Lung (tissue), 17 donors: ENCODE measurements at places on chromosomes 7 and 10.
A peak's percentile ranks its signal among the peaks of the same experiment; 100 is the strongest.

DNA sequence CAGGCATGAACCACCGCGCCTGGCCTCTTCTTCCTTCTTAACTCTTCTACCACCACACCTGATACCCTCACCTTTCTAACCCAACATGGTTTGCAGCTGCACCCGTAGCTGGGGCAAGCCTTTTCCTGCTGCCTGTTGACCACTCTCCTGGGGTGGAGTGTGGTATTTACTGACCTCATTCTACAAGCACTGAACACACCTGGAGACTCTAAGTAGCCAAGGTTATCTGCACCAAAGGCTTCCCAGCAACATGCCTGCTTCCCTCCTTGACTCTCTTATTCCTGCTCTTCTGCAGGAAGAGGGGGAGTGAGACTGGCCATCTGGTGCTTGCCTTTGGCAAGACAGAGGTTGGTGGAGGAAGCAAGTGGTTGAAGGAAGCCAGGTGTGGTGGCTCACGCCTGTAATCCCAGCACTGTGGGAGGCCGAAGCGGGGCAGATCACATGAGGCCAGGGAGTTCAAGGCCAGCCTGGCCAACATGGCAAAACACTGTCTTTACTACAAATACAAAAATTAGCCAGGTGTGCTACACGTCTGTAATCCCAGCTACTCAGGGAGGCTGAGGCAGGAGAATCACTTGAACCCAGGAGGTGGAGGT lies 10.1 kb downstream of the ACTR1A start:
- no peak for DNase-seq

DNA sequence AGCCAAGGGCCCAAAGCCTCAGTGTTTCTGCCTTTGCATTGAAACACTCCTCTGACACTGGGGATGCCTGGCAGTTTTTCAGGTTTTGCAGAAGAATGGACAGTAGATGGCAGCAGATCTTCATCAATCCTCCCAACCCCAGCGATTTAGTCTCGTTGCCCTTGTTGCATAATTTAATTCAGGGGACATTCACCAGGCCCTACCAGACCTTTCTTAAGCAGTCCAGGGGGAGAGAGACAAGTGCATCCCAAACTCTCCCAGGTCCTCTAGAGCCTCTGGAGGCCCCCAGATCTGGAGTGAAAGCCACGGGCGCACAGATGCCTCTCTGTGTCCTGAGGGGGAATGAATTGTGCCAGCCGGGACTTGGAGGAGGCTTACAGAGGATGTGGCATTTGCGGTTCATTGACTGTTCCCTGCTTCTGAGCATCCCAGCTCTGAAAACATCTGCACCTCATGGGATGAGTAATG lies 29.6 kb downstream of the MINDY4 start:
- peak; percentile 85 for DNase-seq

DNA sequence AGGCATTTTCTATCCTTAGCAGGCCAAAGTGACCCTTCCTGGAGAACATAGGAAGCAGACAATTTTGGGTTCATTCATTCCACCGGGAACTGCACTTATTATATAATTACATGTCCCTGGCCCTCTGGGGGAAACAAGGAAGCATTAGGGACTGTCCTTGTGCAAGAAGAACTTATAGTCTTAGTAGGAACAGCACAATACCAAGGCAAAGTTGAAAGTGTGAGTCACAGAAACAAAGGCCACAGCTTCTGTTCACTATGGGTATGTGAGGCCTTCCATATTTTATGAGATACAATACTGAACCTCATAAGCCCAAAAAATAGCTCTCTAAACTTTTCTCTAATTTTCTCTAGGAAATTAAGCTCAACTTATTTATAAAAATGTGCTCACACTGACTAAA lies 18.4 kb upstream of the AKR1B10 start:
- DNase-seq: no peak

DNA sequence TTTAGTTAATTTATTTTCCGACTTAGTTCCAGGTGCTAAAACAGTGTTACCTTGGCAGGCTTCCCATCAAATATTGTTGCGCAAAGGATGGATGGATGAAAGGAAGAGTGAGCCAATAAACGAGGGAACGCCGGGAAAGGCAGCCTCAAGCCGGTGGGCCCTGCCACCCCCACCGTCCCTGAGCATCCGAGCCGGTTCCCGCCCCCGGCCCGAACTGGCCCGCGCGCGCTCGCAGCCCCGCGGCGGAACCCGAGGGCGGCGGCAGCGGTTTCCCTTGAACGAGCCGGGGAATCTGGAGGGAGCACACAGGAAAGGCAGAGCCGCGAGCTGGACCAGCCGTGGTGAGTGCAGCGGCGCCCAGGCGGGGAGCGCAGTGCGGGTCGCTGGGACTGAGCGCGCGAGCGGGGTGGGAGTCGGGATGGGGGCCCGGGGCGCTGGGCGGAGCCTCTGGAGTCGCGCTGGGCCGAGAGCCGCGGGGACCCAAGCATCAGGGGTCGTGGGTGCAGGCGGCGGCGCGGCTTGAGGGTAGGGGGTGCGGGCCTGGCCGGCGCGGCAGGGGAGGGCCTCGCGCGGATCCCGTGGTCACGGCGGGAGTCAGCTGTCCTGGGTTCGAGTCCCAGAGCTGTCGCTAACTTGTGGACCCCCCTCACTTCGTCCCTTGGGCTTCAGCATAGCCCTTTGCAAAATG lies at the start of gene AGK:
Gene AGK, plus strand, starts transcription at position 317 of the 688 bp plus-strand sequence. CDS start 4,057 bp downstream, outside the sequence.
- DNase-seq: peak; percentile 88

GRCh38 chr10:60479305-60480020 lies 89.8 kb upstream of the ANK3 start:
- DNase-seq: no peak

- DNase-seq: no peak
These were observed 461 bp upstream of the ETV1 start for GRCh38 chr7:13989949-13990305.

DNA sequence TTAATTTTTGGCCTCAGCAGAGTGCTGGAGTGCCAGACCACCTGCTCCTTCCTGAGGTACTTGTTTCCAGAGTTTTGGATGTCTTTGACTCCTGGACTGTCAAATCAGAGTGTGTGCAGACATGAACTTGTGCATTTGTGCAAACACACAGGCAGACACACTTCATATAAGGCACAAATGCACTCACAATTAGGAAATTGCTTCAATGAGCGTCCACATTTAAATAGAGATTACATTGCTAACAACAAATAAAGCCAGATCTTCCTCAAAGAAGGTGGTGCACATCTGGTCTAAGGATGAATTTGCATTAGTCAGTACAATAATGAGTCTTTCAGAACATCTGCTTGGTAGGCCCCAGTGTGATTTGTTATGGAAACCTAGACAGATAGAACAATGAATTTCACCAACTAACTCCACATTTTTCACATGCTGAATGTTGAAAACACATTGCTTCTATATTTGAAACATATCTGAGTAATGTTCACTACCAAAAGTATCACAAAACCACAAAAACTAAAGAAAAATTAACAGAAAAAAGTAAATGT lies 266.7 kb upstream of the INHBA start:
- DNase-seq: no peak
